ENCODE measurements at places on chromosomes 12 and 14.

- DNase-seq, result no peak
Observed at GRCh38 chr12:114671443-114672411, 12.2 kb downstream of the TBX3 start.

DNA sequence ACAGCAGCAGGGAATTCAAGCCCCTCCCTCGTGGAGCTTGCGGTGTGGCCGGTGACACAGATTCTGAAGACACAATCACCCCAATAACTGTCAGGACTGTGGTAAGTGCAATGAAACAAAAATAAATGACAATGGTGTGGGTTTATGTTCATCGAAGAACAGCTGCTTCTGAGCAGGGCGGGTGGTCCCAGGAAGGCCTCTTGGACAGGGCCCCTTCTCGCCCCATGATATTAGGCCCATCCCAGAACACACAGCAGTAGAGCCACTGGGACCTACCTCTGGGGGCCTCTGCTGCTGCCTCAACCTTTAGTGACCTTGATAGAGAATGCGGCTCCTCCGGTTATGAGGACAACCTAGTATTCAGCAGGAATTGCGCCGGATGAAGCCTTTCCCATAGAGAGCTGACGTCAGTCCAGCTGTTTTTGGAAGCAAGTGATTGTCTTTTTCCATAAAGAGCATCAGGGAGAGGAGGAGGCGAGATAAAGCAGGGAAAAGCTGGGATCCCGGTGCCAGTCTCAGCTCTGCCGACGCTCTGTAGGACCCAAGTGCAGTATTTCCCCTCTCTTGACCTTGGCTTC, 84.1 kb upstream of the BCL11B start:
- DNase-seq, result no peak

DNA sequence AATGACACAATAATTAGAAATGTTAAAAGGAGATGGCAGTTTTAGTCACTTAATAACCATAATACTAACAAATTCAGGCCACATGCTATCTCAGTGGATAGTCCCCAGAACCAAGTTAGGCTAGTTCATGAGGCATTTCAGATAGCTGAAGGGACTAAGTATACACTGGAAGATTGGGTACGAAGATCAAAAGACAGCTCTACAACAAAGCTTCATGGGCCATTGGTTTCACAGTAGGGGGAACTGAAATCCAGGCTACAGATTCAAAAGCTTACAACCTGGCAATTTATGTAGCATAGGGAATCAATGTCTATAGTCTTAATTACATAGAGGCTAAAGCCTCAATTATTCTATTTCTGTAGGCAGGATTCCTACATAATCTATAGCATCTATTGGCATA, 343.0 kb downstream of the RGS6 start:
- no peak for DNase-seq

DNA sequence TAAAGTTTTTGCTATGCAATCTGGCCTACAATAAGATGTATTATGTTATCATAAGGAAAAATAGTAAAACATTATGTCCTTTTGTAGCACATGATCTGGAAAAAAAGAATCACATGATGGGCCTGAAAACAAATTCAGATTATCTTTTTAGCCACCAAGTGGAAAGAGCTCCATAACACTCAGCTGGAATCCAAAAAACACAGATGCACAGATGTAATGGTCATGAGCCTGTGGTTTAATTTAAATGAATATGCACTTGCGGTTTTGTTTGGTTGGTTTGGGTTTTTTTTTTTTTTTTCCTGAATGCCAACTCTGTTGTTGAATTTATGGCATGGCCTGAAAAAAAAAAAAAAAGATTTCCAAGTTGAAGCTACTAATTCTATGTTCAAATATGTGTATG, 4.1 kb downstream of the KCNC2 start:
- DNase-seq, result no peak

DNA sequence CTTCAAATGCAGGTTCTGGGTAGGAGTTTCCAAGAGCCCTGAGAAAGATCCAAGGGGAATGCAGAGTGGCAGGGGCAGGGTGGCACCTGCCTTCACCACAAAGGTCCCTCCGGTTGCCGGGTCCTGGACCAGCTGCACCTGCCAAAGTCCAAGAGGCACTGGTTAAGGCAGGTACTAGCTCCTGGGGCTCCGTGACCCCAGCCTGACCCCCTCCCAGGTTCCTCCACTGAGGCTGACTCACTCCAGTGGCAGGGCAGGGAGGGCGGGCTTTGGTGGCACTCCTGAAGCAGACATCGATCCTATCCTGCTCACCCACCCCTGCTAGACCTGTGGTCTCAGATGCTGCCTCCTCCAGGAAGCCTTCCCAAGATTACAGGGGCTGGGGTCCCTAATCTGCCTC, 11.4 kb downstream of the RPS6KL1 start:
- DNase-seq, result no peak

DNA sequence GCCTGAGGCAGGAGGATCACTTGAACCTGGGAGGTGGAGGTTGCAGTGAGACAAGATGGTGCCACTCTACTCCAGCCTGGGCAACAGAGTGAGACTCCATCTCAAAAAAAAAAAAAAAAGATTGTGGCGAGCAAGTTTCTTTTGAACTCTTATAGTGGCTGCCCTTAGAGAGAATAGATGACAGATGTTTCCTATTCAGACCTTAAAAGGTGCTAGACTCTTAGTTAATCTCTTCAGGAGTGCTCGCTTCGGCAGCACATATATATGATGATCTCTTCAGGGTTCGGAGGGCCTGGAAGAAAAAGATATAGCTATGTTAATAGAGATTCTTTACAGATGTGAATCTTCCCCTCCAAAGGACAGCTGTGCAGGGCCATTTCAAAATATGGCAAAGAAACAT, 73.1 kb upstream of the AMN1 start:
- DNase-seq, result no peak

- DNase-seq, result no peak
Observed at GRCh38 chr14:85333313-85333712, 196.6 kb upstream of the FLRT2 start.

DNA sequence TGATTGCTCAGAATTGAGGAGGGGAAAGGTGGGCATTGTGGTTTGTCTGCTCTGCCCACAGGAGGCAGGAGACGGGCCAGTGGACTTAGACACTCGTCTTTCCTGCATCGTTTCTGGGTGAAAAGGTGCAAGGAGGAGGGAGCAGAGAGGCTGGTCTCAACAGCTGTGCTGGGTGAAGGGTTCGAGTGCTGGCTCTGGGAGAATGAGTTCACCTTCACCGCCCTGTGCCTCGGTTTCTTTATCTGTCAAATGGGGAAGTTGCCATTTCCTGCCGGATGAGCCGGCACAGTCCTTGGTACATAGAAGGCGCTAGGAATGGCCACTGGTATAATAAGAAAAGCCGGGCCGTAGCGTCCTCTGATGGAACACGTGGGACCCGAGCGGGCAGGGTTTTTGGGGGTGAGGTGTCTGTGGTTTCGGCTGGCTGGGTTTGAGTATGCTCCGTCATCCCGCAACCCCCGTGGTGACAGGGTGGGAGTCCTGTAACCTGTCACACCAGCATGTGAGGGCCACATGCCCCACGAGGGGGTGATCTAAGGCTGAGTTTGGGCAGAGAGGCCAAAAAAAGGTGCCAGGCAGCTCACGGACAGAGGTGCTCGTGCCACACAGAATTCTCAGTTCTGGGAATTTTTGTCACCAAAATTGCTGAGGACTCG, 7.3 kb downstream of the BCL7A start:
- no peak for DNase-seq
